ENCODE measurements at places on chromosomes 11 and 22.

- DNase-seq: no peak
These were observed 264.7 kb upstream of the CCDC179 start for GRCh38 chr11:23124996-23125395.

- DNase-seq: peak; percentile 88
These were observed at the start of gene MAPK8IP1 for GRCh38 chr11:45885274-45885920. TSS of gene MAPK8IP1 (plus strand) at chr11:45885651. CDS start at chr11:45885821, 170 bp downstream.

DNA sequence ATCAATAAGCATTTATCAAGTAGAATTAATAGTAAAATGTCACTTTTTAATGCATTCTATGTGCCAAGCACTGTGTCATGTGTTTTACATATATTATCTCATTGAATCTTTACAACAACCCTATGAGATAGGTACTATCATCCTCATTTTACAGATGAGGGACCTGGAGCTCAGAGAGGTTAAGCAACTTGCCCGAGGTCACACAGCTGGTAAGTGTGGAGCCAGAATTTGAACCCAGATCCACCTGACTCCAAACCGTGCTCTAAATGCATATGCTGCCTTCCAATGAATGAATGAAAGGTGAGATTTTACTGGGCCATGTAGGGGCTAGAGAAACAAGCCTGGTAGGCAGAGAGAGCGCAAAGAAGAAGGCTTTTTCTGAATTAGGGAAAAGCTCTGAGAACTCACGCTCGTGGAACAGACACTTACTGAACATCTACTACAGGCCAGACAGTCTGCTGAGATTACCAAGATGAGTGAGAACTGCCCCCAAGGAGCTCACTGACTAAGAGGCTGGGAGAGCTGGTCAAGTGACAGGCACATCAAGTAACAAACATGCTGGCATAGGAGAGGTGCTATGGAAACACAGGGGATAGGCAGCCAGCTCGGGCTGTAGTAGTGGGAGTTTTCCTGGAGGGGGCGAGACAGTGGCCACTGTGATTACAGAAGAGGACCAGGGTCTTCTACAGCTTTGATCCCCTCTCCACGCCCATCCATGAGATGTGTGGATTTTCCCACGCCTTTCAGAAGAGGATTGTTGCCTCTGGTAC lies 4.4 kb downstream of the ABCG4 start:
- peak; percentile 63 for DNase-seq

GRCh38 chr11:4087551-4087950 lies 7.0 kb upstream of the RRM1 start:
- peak; percentile 62 for DNase-seq

GRCh38 chr11:35321532-35322317 lies 97.6 kb downstream of the SLC1A2 start:
- DNase-seq: no peak

- no peak for DNase-seq
These were observed 2.2 kb downstream of the OR8B12 start for GRCh38 chr11:124541204-124541603.

DNA sequence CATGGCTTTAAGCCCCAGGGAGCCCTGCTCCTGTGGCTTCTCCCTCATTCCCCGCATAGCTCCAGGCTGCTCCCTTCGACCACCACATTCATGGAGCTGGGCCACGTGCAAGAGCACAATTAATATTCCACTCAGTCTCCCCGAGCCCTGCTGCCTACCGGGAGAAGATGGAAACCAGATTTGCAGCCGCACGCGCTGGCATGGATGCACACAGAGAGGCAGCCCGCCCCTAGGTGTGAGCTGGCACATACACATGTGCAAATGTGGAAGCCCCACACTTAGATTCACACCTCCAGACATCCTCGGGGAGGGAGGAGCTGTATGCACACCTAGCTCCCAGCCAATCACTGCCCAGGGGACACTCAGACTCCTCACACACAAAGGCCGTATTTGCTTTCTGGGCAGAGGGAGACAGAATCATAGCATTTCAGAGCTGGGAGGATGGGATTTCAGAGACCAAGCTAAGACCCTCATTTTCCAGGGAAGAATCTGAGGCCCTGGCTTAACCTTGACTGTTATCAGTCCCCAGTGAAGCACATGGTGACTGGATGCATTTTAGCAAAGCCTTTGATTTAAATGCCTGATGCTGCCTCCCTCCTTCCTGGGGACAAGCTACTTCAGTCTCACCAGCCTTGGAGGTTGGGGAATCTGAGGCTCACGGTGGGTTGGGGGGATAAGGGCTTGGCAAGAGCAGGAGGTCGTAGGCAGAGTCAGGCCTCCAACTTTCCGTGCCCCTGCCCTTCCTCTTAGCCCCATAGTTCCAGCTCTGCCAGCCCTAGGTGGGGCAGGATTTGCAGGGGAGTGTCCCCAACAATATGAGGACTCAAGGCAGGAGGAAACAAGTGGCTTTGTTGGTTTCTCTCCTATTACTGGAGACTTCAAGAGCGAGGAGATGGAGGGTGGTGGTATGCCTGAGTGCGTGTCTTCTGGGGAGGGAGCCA lies 5.3 kb upstream of the CREB3L1 start:
- DNase-seq: no peak

Data from GM23338 (cell line).